ENCODE measurements at places on chromosomes 11 and 22.

- DNase-seq, result no peak
Measured at GRCh38 chr22:32814285-32814860, 12.9 kb downstream of the TIMP3 start.

- DNase-seq, result no peak
Measured at GRCh38 chr11:73308961-73309919, 1.2 kb downstream of the ARHGEF17 start.

DNA sequence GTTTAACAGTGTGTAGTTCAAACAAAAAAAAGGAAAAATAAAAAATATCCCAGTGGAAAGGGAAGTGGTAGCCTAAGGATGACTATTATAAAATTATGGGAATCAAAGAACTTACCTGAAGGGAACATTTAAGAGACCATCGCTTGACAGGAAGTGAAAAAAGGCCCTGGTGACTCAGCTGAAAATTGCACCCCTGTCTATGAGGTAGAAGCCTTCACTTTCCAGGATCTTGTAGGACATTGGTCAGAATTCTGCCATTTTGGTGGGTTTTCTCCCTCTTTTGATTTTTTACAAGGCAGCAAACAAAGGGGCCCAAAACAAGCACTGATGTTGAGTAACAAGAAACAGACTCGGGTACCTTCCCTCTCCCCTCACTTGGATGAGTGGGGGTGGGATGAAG is 15.6 kb downstream of the DDX17 start:
- no peak for DNase-seq

DNA sequence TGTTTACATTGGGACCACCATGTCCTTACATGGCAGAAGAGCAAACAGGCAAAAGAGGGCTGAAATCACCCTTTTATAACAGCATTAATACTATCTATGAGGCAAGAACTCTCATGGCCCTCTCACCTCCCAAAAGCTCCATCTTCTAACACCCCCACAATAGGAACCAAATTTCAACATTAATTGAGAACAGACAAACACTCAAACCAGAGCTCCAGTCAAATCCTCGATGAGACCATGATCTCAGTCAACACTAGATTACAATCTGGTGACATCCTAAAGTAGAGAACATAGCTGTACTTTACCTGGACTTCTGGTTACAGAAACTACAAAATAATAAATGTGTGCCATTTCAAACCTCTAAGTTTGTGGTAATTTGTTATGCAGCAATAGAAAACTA is 25.1 kb downstream of the OR2AG2 start:
- DNase-seq, result no peak

DNA sequence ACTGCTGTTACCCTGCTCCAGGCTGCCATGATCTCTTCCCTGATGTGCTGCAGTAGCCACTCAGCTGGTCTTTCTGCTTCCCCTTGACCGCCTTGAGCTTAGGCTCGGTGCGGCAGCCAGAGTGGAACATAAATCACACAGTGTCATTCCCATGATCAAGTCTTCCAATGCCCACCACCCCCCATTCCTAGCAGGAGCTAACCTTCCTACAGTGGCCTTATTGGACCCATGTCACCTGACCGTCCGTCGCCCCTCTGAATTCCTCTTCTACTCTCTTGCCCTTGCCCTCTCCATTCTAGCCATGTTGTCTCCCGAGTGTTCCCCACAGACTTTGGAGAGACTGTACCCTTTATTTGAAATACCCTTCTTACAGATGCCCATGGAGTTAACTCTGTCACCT is 43.4 kb downstream of the OTOG start:
- DNase-seq, result no peak

DNA sequence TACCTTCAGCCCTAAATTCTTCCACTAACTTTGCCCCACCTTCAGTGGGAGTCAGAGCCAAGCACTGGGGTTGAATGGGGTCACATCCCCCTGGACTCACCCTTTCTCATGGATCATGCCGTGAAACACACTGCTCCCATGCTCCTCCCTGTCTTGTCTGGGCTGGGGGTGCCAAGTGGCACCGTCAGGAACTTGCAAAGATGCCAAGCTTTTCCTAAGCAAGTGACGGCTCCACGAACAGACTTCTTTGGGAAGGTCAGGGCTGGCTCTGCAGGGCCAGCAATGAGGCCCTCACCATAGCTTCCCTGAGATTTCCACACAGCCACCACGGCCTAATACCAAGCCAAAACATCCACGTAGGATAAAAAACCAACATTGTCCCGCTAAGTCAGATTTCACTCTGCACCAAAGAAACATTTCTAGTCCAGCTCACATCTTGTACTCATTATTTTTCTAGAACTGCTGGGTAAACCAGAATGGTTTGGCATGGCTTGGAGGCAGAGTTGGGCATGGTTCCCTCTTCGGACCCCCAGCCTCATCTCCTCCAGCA is 76.5 kb downstream of the NAT10 start:
- no peak for DNase-seq

GRCh38 chr11:57100638-57101331 is 81.0 kb upstream of the LRRC55 start:
- DNase-seq, result no peak

GRCh38 chr11:63610604-63611394 is 3.4 kb downstream of the PLAAT3 start:
- DNase-seq, result no peak

- DNase-seq, result no peak
Measured at GRCh38 chr11:131422029-131422428, 51.6 kb downstream of the NTM start.

- DNase-seq, result no peak
Measured at GRCh38 chr11:45551191-45551713, 114.2 kb downstream of the CHST1 start.

GRCh38 chr11:57772562-57772961 is 11.0 kb downstream of the CTNND1 start:
- DNase-seq, result no peak

DNA sequence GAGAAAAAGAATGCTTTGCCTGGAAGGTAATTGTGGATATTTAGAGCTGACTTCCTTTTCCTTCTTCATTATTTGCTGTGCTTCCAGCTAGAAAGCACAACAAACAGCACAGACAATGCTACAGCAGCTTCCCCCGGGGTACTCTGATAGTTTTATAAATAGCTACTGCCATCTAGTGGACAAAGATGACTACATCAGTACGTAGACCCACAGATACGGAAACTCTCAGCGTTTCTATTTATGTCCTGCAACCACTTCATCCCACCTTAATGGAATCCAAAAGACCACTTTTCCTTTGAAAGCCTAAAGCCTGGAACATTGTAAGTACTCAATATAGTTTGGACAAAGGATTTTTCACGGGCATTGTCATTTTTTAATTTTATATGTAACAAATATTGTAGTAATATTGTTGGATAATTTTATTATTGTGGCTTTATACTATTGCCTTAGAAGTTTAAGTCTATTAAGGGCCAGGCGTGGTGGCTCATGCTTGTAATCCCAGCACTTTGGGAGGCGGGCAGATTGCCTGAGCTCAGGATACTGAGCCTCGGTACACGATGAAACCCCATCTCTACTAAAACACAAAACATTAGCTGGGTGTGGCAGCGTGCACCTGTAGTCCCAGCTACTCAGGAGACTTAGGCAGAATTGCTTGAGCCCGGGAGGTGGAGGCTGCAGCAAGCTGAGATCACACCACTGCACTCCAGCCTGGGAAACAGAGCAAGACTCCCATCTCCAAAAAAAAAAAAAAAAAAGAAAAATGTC is 7.5 kb downstream of the HSPA8 start:
- peak; percentile 36 for DNase-seq

DNA sequence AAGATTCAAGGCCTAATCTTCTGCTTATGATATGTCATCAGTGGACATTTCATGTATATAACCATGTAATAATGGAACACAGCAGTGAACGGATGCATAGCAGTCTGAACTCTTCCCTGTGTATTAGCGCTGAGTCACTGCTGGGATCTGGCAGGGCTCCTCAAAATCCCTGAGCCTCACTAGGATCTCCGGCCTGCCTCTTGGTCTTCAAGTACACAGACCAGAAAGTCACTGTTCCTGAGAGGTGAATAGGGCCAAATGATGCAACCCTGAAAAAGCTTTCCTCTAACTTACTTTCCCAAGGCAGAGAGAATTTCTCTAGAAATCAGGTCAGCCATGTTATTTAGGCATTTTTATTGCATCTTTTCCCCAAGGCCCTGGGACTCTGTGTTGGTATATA is 35.0 kb downstream of the POU2AF1 start:
- no peak for DNase-seq

DNA sequence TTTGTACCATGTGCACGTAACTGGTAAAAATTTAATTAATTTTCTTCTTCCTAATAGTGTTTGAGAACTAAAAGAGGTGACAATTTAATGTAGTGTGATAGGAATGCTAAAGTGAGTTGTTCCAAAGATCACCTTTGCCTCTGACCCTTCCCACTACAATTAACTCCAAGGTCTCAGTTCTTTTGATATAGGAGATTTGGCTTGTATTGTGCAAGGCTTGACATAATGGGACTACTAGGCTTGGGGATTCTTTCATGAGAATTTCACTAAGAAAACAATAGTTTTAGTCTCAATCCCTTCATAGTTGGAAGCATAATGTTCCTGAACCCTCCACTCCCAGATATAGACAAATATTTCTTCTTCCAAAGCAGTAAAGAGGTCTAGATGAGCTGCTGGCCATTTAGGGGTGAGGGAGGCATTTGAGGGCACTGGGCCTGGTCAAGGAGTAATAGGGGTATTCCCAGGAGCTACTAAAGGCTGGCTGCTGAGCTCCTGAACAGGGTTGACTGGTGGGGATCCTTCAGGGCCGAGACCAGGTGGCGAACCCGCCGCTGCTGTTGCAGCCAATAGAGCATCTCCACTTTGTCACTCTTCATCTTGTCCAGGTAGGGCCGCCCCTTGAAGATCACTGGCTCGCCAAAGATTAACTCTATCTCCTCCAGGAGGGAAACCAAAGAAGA is 2.7 kb downstream of the CCDC87 start:
- no peak for DNase-seq

DNA sequence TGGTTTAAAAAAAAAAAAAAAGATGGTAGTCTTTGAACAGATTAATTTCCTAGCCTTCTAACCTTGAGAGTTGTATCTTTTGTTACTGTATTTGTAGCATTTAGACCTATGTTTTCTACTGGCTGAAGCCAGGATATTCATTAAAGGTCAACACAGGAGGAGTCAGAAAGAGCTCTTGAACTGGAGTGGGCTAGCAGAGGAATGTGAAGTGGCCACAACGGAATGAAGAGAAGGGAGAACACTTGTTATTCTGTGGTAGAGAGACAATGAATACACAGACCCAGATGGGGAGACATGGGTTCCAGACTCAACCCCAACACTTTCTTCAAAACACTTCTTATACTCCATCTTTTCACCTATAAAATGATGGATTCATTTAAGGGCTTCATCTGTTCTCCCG is 88.1 kb downstream of the RELT start:
- no peak for DNase-seq

DNA sequence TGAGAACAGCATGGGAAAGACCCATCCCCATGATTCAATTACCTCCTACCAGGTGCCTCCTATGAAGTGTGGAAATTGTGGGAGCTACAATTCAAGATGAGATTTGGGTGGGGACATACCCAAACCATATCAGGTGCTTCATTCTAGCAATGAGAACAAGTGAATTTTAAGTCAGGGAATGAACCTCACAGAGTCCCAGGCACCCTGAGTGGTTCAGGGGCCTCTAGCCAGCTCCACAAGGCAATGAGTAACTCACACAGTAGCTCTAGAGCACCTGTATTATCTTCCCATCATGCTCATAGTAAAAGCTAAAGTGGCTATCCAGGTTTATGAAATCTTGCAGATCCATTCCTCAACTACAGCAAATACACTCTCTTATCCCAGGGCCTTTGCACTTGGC is 13.1 kb upstream of the ACCSL start:
- no peak for DNase-seq

GRCh38 chr11:58579192-58580129 is 598 bp downstream of the ZFP91 start:
- peak; percentile 69 for DNase-seq

GRCh38 chr11:7473717-7474116 is 11.6 kb upstream of the OLFML1 start:
- no peak for DNase-seq

DNA sequence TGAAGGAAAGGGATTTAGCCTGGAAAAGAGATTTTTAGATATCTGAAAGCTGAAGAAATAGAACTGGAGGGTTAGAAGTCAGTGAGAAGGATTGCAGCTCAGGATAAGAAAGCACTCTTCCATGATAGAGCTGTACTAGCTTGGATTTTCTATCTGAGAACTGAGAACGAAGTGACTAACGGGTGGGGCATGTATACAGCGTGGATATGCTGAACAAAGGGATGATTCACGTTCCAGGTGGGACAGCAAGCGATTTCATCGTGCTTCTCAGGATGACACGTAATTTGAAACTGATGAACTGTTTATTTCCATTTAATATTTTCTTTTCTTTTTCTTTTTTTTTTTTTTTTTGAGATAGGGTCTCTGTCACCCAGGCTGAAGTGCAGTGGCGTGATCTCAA is 53.0 kb downstream of the GRAMD1B start:
- no peak for DNase-seq

- no peak for DNase-seq
Measured at GRCh38 chr11:35937111-35937510, 6.8 kb upstream of the LDLRAD3 start.

GRCh38 chr22:45831394-45831793 is 145.6 kb downstream of the WNT7B start:
- DNase-seq, result no peak

DNA sequence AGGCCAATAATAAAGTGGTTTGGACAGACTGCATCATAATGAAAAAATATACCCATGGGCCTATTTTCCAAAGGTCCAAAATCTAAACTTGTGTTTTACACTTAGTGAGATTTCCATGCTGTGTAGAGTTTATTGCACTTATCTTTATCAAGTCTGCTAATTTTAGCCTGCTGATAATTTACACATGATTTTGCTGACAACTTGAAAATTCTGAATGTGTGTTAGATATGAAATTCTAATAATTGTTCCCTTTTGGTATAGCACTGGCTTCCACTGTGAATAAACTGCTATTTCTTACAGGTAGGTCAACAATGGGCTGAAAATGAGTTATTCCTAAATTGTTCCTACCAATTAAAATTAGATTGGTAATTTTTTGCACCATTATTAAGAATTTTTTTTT is 589.1 kb upstream of the ANO3 start:
- no peak for DNase-seq

- DNase-seq, result no peak
Measured at GRCh38 chr11:61343792-61344745, 11.0 kb downstream of the TKFC start.

GRCh38 chr11:67071420-67072284 is 15.0 kb downstream of the RHOD start:
- DNase-seq, result peak; percentile 41

DNA sequence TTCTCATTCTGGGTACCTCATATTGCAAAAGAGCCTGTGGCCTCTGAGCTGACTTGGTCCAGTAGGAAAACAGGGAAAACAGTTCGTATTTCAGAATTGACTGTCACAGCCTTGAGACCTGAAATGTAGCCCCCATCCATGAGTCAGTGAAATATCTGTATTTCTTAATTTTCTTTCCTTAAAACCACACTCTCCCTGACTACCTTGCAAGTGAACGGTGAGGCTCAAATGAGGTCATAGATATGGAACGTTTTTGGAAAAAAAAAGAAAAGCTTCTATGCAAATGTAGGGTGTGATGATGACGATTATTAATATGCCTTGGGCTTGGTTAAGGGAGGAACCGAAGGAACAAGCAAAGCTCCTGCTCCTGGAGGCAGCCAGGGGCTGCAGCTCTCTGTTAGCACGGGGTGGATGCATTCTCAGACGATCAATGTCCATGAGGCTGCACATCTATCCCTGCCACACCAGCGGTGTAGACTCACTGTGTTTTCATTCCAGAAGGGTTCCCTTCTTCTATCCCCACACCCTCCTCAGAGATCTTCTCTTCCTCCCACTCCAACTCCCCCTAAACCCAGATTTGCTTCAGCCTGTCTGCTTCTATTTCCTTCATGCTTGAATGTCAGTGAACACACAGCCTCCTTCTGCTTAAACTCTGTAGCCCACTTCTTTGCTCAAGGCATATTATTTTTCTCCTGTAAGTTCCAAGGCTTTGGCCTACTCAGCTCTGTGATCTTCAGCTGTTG is 29.2 kb upstream of the SCN3B start:
- DNase-seq, result no peak
